ENCODE measurements at places on chromosomes 4 and X. TPM values are rescaled to one million over a fixed set of nuclear protein-coding genes. Genes with fewer than 3 reads are reported as not detected.

GRCh38 chr4:188822698-188823097, 683.5 kb downstream of the TRIML1 start:
- H3K4me1 ChIP-seq = no peaks in the 10 kb centered on the region
- no peak overlapping the region for H3K27ac ChIP-seq
- H3K36me3 ChIP-seq = no peaks in the 10 kb centered on the region
- H3K4me3 ChIP-seq = no peak overlapping the region
- DNase-seq = no peak

- H3K4me3 ChIP-seq = no peak overlapping the region
- no peak overlapping the region for H3K27ac ChIP-seq
- H3K4me1 ChIP-seq = no peaks in the 10 kb centered on the region
- no peak for DNase-seq
- no peaks in the 10 kb centered on the region for H3K36me3 ChIP-seq
Observed at GRCh38 chrX:7269991-7270390, 122.0 kb upstream of the PUDP start.

DNA sequence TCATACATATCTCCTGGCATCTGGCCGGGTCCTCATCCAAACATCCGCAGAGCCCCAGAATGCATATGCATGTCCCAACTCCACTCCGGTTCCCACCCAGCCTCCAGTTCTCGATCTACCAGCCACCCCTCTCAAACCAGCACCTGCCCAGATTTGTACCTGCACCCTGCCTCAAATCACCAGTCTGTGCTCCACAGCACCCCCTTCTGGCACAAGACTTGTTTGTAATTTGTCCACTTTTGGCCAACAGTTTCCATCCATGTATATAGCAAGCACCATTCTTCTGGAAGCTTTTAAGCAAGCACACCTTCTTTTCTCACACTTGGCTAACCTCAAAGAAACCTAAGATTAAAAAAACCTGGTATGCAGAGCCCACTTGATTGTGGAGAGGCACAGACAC, 644.1 kb downstream of the MID1IP1 start:
- no peak overlapping the region for H3K27ac ChIP-seq
- H3K4me3 ChIP-seq = no peak overlapping the region
- no peaks in the 10 kb centered on the region for H3K27me3 ChIP-seq
- no peaks in the 10 kb centered on the region for H3K36me3 ChIP-seq
- DNase-seq = peak; percentile 37
- peaks cover 13% of the 10 kb centered on the region for H3K4me1 ChIP-seq

DNA sequence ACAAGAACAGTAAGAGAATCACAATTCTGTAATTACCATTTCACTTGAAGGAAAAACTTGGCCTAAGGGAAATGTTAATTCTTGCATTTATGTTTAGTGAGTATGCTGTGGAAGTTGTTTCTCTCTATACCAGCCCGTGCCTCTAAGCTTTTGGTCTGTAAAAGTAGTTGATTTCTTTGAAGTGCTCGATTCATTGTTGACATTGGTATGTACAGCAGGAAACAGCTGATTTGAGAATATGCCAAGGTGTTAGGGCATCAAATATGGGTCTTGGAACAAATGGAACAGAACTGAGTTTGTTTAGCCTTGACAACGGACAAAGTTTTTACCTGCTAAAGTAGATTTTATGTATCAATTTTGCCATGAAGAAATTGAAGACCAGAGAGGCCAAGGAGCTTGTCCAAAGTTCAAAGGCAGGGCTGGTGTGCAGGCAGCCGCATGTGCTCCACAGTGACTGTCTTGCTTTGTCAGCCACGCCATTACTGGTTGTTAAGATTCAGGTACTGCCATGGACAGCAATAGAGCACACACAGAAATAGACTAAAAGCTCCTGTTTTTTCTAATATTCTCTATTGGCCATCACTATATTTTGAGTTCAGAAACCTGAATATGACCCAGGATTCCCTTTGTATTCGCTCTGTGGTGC, 75.5 kb upstream of the TLR3 start:
- peaks cover 3% of the 10 kb centered on the region for H3K27me3 ChIP-seq
- H3K27ac ChIP-seq = no peak overlapping the region
- DNase-seq = no peak
- no peaks in the 10 kb centered on the region for H3K36me3 ChIP-seq

- no peak overlapping the region for H3K27ac ChIP-seq
- DNase-seq = no peak
- no peaks in the 10 kb centered on the region for H3K27me3 ChIP-seq
- no peaks in the 10 kb centered on the region for H3K4me1 ChIP-seq
Observed at GRCh38 chr4:22462688-22463087, 53.2 kb downstream of the ADGRA3 start.

DNA sequence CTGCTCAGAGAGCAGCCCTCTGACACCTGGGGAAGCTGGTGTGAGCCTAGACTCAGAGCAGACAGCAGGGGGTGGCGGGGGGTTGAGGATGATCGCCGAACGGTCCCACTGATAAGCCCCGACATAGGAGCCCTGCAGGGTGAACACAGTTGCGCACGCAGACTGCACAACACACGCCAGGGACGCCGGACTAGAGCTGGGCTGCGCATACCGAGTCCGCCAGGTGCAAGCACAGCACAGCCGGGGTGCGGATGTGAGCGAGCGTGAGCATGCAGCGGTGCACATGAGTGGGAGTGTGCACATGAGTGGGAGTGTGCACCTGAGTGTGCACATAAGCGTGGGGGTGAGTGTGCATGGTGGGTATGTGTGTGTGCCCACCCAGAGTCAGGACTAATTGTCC, 36.7 kb downstream of the FAM53A start:
- no peaks in the 10 kb centered on the region for H3K27me3 ChIP-seq
- H3K4me1 ChIP-seq = no peaks in the 10 kb centered on the region
- H3K27ac ChIP-seq = no peak overlapping the region
- H3K36me3 ChIP-seq = no peaks in the 10 kb centered on the region

- H3K27ac ChIP-seq = peak overlapping the region; percentile 74
- peak; percentile 74 for DNase-seq
- H3K4me1 ChIP-seq = peaks cover 25% of the 10 kb centered on the region
- H3K36me3 ChIP-seq = no peaks in the 10 kb centered on the region
Observed at GRCh38 chrX:53093177-53093655, 726 bp upstream of the KANTR start.

DNA sequence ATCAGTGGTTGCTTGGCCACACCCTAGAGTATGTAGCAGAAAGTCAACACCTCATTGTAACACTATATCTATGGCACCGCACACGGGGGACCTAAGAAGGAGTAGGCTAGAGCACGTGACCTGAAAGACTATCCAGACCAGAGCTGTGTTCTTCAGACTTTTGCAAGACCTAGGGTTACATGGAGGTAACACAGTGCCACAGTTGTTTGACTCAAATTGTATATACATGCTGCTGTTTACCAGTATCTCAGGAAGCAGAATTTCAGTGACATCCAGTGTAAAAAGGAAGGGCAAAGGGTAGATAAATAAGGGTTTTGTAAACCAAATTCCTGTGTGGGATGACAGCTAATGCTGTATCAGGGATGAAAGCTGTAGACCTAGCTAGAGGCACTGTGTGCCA, 30.2 kb downstream of the PNMA6A start:
- H3K27me3 ChIP-seq = no peaks in the 10 kb centered on the region
- no peak overlapping the region for H3K4me3 ChIP-seq
- H3K36me3 ChIP-seq = no peaks in the 10 kb centered on the region
- peaks cover 2% of the 10 kb centered on the region for H3K4me1 ChIP-seq

DNA sequence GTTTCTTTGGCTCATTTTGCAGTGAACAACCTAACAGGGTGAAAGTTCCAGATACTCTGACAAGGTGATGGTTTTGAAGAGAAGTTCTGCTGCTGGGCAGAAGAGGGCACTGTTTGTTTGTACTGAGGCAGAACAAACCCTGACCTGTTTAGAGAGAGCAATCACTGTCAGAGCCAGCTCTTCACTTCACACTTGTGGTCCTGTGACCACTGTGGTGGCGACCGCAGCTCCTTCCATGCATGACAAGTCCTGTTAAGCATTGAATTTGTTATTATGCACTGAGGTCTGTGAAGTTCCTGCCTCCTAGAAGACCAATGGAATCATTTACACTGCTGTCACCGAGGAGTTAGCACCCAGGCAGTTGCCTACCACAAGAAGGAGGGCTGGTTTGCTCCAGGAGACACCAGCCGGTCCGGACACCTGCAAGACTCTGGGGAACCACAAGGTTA, 86.6 kb downstream of the ZNF330 start:
- H3K27me3 ChIP-seq = no peaks in the 10 kb centered on the region
- peaks cover 4% of the 10 kb centered on the region for H3K4me1 ChIP-seq
- no peak overlapping the region for H3K4me3 ChIP-seq
- DNase-seq = peak; percentile 23

GRCh38 chr4:148090503-148091476, 351.4 kb downstream of the NR3C2 start:
- H3K36me3 ChIP-seq = no peaks in the 10 kb centered on the region
- H3K27ac ChIP-seq = no peak overlapping the region
- no peaks in the 10 kb centered on the region for H3K27me3 ChIP-seq
- no peak overlapping the region for H3K4me3 ChIP-seq
- H3K4me1 ChIP-seq = no peaks in the 10 kb centered on the region

DNA sequence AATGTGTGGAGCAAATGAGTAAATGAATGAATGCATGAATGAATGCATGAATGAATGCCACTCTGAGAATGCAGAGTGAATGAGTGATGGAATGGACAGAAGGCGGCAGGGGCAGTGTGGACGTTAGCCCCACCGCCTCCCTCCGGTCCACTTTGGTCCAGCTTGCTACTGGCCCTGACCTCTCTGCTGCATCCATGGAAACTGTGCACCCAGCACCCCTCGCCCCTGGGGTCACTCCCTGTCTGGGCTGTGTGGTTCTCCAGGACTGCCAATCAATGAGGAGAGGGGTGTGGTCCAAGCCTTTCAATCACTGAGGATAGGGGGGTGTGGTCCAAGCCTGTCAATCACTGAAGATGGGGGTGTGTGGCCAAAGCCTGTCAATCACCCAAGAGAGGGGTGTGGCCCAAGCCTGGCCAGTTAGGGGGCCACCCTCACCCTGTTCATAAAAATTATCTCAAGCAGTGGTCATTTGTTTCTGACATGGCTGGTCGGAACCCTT, 39.2 kb upstream of the ASMTL start:
- H3K36me3 ChIP-seq = peaks cover 49% of the 10 kb centered on the region
- DNase-seq = peak; percentile 51
- H3K4me3 ChIP-seq = no peak overlapping the region
- H3K27ac ChIP-seq = no peak overlapping the region

- no peak overlapping the region for H3K27ac ChIP-seq
- DNase-seq = no peak
- H3K36me3 ChIP-seq = no peaks in the 10 kb centered on the region
- H3K4me1 ChIP-seq = no peaks in the 10 kb centered on the region
- H3K4me3 ChIP-seq = no peak overlapping the region
Observed at GRCh38 chr4:161655148-161655547, 508.7 kb downstream of the FSTL5 start.

DNA sequence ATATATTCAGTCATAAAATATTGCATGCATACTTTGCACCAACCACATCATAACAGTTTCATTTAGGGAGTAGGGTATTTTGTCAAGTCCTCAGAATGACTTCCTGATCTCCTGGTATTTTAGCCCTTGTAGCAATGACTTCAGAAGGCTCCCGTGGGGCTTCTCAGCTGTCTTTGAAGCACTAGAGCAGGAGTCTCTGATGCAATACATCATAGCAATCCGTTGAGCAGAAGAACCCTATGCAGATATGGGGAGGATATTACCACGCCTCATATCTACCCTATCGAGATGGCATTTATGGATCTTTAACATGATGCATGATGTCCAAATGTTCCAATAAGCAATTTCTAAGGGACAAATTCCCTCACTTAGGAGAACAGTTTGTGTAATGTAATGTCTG, 373.7 kb upstream of the FTHL17 start:
- H3K27ac ChIP-seq = no peak overlapping the region
- no peak overlapping the region for H3K4me3 ChIP-seq
- no peaks in the 10 kb centered on the region for H3K27me3 ChIP-seq
- DNase-seq = no peak
- no peaks in the 10 kb centered on the region for H3K36me3 ChIP-seq
- no peaks in the 10 kb centered on the region for H3K4me1 ChIP-seq

GRCh38 chr4:42359711-42360110, 37.6 kb upstream of the SHISA3 start:
- H3K36me3 ChIP-seq = no peaks in the 10 kb centered on the region
- no peak for DNase-seq
- peaks cover 6% of the 10 kb centered on the region for H3K27me3 ChIP-seq
- no peak overlapping the region for H3K4me3 ChIP-seq
- H3K27ac ChIP-seq = no peak overlapping the region

- H3K4me1 ChIP-seq = no peaks in the 10 kb centered on the region
- H3K27ac ChIP-seq = no peak overlapping the region
- H3K36me3 ChIP-seq = no peaks in the 10 kb centered on the region
- no peak for DNase-seq
Observed at GRCh38 chr4:159195361-159195769, 92.5 kb downstream of the RAPGEF2 start.

- H3K27ac ChIP-seq = no peak overlapping the region
- no peak for DNase-seq
- no peak overlapping the region for H3K4me3 ChIP-seq
Observed at GRCh38 chr4:142324572-142324971, 521.5 kb downstream of the INPP4B start.

- no peaks in the 10 kb centered on the region for H3K27me3 ChIP-seq
- H3K27ac ChIP-seq = no peak overlapping the region
- H3K4me1 ChIP-seq = no peaks in the 10 kb centered on the region
- H3K36me3 ChIP-seq = no peaks in the 10 kb centered on the region
- H3K4me3 ChIP-seq = no peak overlapping the region
Observed at GRCh38 chr4:182978152-182978827, 61.1 kb upstream of the DCTD start.

- DNase-seq = peak; percentile 64
- H3K27ac ChIP-seq = peak overlapping the region; percentile 42
- no peaks in the 10 kb centered on the region for H3K36me3 ChIP-seq
Observed at GRCh38 chr4:122577808-122578781, 42.8 kb downstream of the IL21 start.

DNA sequence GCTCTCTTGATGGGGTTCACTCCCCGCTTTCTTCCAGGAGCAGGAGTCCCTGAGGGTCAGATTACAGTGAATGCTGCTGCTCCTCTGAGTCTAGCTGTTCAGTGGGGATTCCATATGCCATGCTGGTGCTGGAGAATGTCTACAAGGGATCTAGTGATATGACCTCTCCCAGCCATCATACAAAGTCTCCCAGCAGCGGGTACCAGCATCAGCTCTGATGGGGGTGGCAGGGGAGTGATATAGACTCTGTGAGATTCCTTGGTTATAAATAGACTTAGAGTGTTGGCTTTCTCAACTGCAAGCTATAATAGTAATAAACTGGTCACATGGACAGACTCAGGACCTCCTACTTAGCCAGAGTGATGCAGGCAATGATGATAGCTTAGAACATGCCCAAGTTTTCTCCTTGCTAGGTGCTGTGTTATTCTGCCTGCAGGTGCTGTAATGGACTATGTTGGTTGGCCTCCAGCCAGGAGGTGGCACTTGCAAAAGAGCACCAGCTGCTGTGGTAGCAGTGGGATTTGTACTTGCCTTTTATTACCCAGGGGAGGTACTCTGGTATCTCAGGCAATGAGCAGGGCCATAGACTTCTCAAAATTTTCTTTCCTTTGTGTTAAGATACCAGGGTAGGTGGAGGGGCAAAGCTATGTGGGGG, 202.9 kb downstream of the CHIC1 start:
- H3K27me3 ChIP-seq = peaks cover 9% of the 10 kb centered on the region
- H3K4me1 ChIP-seq = no peaks in the 10 kb centered on the region
- H3K36me3 ChIP-seq = no peaks in the 10 kb centered on the region

The EREG gene
- total RNA-seq = 0.19 TPM

The AMTN gene
- total RNA-seq = not detected

The CYBB gene
- total RNA-seq = 1.6 TPM

The LRIT3 gene
- 0.23 TPM for total RNA-seq

The OPRPN gene
- not detected for total RNA-seq

The TCEAL3 gene
- total RNA-seq = 6.8 TPM

The FHDC1 gene
- total RNA-seq = 0.28 TPM

The OTUD6A gene
- not detected for total RNA-seq

The PPP1R2C gene
- total RNA-seq = 5.4 TPM

The TLR7 gene
- total RNA-seq = 0.10 TPM

The FREM3 gene
- 0.16 TPM for total RNA-seq

The ZAR1 gene
- total RNA-seq = not detected

The GC gene
- total RNA-seq = 1.4 TPM

Measured in T-cell (primary cell).